ENCODE measurements at places on chromosomes 11 and 22. TPM values are rescaled to one million over a fixed set of nuclear protein-coding genes. Genes with fewer than 3 reads are reported as not detected.

DNA sequence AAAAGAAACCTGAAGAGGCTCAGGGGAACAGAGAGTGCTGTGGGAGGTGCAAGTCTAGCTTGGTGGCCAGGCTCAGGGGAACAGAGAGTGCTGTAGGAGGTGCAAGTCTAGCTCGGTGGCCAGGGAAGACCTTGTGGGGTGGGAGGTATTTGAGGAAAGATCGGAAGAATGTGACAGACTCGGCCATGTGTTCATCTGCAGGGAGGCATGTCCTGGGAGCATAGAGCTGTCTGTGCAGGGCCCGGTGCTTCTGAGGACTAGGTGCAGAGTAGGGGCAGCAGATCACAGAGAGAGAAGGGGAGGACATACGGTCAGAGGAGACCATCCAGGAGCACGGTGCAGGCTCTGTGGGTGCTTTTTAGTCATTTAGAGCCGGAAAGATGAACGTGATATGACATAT, 10.8 kb downstream of the IFITM10 start:
- no peak overlapping the region for H3K4me3 ChIP-seq
- H3K36me3 ChIP-seq: peaks cover 41% of the 10 kb centered on the region
- H3K4me1 ChIP-seq: peaks cover 13% of the 10 kb centered on the region
- peak overlapping the region; percentile 20 for H3K27ac ChIP-seq

EI24 gene
- total RNA-seq: 63.3 TPM

DTX4 gene
- total RNA-seq: 4.1 TPM

- no peaks in the 10 kb centered on the region for H3K4me1 ChIP-seq
- no peak overlapping the region for H3K4me3 ChIP-seq
- peaks cover 29% of the 10 kb centered on the region for H3K36me3 ChIP-seq
- no peak for DNase-seq
These were observed 647.3 kb downstream of the TBC1D22A start for GRCh38 chr22:47409539-47410275.

- peaks cover 22% of the 10 kb centered on the region for H3K27me3 ChIP-seq
- peaks cover 28% of the 10 kb centered on the region for H3K4me1 ChIP-seq
- no peak for DNase-seq
- H3K27ac ChIP-seq: peak overlapping the region; percentile 66
These were observed 17.1 kb downstream of the BRSK2 start for GRCh38 chr11:1406571-1407485.

Measured in glutamatergic neuron (in vitro differentiated cells).